Stimulated activated CD4-positive, alpha-beta T cell treated with anti-CD3 and anti-CD28 coated beads, Interleukin-15, amount 100 ng/mL, for 1 hour (primary cell): ENCODE measurements at places on chromosomes 7 and 10.

DNA sequence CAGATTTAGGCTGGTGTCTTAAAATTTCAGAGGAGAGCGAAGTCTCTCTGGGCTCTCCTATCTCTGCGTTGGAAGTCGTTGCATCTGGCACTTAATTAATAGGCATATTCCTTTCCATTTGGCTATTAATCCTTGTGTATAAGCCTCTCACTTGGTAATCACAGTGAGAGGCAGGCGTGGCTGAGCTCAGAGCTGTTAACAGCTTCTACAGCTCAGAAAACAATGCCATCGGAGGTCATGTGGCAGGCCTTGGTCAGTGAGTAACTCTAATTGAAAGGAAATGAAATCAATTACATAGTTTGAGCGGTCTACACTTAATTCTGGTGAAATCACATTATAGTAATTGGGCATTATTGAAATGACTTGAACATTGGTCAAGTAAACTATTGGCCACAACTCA, 135.1 kb downstream of the DPY19L1 start:
- no peak for DNase-seq

- no peak for DNase-seq
Observed at GRCh38 chr10:104333032-104333727, 5.1 kb downstream of the ITPRIP start.

DNA sequence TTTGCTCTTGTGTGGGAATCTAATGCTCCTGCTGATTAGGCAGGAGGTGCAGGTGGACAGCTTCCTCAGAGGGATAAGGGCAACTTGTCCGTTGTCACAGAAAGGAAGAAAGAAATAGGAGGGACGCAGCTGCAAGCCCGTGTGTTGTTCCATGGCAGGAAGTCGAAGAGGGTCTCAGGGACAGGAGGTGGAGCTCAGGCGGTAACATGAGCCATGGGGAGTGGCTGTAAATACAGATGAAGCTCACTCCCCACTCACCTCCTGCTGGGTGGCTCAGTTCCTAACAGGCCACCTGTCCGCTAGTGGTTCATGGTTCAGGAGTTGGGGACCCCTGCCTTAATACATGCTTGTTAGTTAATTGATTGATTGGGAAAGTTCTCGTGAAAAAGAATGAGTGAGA, 101.7 kb upstream of the SFMBT2 start:
- DNase-seq = no peak

GRCh38 chr10:104273286-104273685, 4.3 kb downstream of the GSTO2 start:
- no peak for DNase-seq

GRCh38 chr7:111527545-111527944, 34.7 kb downstream of the IMMP2L start:
- no peak for DNase-seq

- no peak for DNase-seq
Observed at GRCh38 chr10:71656220-71656619, 63.4 kb downstream of the C10orf105 start.
